COLO829 (cell line): ENCODE measurements at places on chromosomes 4 and X.

- no peak for DNase-seq
These were observed 21.3 kb upstream of the SFRP2 start for GRCh38 chr4:153809916-153810810.

- no peak for DNase-seq
These were observed 78.8 kb upstream of the BCOR start for GRCh38 chrX:40176351-40177116.

DNA sequence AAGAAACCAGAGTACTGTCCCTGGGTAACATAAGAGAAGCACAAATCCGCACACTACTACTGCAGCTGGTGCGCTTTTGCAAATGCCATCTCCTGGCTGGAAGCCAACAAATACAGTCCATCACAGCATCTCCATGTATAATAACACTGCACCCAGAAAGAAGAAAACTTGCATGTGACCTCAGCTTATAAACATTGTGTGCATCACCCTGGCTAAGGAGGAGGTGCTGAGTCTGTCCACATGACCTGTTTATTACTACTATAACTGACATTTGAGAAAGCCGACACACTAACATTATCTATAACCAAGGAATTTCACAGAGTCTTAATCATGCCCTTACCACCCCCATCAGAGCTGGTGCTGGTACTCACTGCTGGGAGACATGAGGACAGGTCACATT lies 516.8 kb downstream of the CFAP47 start:
- no peak for DNase-seq

- DNase-seq, result no peak
These were observed 147.0 kb upstream of the NOCT start for GRCh38 chr4:138868562-138868961.

DNA sequence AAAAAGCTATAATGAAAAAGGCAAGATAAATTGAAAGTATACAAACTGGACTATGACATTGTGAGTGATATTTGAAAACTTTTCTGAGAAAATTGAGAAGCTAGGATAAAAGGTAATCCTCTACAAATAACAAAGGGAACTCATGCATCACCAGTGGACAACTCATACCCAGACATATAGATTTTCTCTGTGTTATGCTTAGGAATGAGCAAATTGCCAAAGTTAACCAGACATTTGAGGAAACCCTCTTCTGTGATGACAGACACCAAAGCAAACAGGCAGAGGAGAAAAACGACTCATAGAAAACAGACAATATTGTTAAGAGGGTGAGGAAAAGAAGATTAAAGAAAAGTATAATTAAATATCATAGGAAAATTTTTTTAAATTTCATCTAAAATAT lies 186.5 kb downstream of the MAB21L2 start:
- no peak for DNase-seq

- no peak for DNase-seq
These were observed 61.7 kb upstream of the SRD5A3 start for GRCh38 chr4:55284331-55284730.

- no peak for DNase-seq
These were observed 72.6 kb upstream of the SLC4A4 start for GRCh38 chr4:71266090-71266794.

- no peak for DNase-seq
These were observed 51.7 kb upstream of the GPM6B start for GRCh38 chrX:13868591-13868990.

- DNase-seq, result no peak
These were observed 22.2 kb upstream of the MANBA start for GRCh38 chr4:102783006-102783405.

DNA sequence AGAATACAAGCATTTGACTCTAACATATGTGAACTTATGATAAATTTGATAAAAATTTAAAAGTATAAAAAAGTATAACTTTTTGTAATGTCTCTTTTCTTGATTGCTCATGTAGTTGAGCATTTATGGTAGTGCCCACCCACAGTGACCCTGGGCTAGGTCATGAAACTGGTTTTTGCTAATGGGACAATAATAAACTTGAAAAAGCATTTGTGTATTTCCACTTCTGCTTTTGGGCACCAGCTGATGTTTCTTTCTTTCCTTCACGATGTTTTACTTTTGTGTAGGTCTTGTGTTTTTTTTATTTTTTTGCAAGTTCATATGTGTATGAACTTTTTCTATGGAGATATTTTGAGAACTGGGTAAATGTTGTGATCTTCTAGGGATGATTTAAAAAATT lies 313.1 kb downstream of the CBLL2 start:
- DNase-seq, result no peak
